ENCODE measurements at places on chromosomes 12 and 14. TPM values are rescaled to one million over a fixed set of nuclear protein-coding genes. Genes with fewer than 3 reads are reported as not detected.

RNASE2 gene
- total RNA-seq: not detected

PGF gene
- total RNA-seq: 6.4 TPM

DNA sequence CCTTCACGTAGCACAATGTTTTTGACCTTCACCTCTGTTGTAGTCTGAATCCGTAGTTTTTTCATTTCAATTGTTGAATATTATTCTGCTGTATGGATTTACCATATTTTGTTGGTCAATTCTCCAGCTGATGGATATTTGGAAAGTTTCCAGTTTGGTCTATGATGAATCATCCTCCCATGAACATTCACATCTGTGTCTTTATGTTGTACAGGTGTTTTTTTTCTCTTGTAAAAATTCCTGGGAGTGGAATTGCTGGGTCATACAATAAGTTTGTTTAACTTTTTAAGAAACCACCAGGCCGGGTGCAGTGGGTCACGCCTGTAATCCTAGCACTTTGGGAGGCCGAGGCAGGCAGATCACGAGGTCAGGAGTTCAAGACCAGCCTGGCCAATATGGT lies 36.7 kb upstream of the GNG2 start:
- no peaks in the 10 kb centered on the region for H3K36me3 ChIP-seq
- H3K27ac ChIP-seq: no peak overlapping the region
- H3K27me3 ChIP-seq: no peaks in the 10 kb centered on the region
- no peak for DNase-seq

CMKLR1 gene
- total RNA-seq: 0.15 TPM

- no peaks in the 10 kb centered on the region for H3K27me3 ChIP-seq
- no peak overlapping the region for H3K4me3 ChIP-seq
- H3K36me3 ChIP-seq: no peaks in the 10 kb centered on the region
- H3K27ac ChIP-seq: no peak overlapping the region
Observed at GRCh38 chr12:117845271-117845904, 123.4 kb downstream of the KSR2 start.

- H3K4me3 ChIP-seq: 0 out of 2 replicates have a peak overlapping the region, but pooled peaks have one; percentile 44
- peaks cover 9% of the 10 kb centered on the region for H3K4me1 ChIP-seq
Observed at GRCh38 chr12:40325349-40325960, 100.7 kb downstream of the LRRK2 start.

SIRT4 gene
- total RNA-seq: 2.8 TPM

CACNA1C gene
- 0.05 TPM for total RNA-seq

DNA sequence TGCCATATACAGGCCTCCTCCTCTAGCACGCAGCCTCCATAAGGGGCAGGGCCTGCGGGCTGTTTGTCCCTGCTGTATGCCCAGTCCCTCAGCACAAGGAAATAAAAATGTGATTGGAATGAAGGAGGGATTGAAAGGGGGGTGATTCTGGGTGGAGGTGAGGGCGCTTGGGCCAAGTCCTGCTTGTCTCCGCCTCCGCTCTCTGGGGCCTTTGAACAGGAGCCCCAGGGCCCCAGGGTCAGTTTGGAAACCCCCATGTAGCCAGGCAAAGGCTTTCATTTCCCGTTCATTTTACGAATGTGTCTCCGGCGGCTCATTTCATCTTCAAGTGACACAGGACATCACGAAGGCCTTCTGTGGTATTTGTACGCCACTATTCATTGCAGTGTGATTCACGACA lies 4.5 kb upstream of the CACNA2D4 start:
- no peaks in the 10 kb centered on the region for H3K27me3 ChIP-seq
- no peak overlapping the region for H3K4me3 ChIP-seq
- H3K27ac ChIP-seq: no peak overlapping the region
- no peaks in the 10 kb centered on the region for H3K36me3 ChIP-seq
- DNase-seq: no peak

GRCh38 chr14:53153702-53154112 lies 584 bp upstream of the DDHD1 start:
- H3K27me3 ChIP-seq: no peaks in the 10 kb centered on the region
- peak overlapping the region; percentile 72 for H3K27ac ChIP-seq
- DNase-seq: no peak
- peaks cover 21% of the 10 kb centered on the region for H3K4me1 ChIP-seq
- H3K4me3 ChIP-seq: peak overlapping the region; percentile 86
- H3K36me3 ChIP-seq: no peaks in the 10 kb centered on the region

DNA sequence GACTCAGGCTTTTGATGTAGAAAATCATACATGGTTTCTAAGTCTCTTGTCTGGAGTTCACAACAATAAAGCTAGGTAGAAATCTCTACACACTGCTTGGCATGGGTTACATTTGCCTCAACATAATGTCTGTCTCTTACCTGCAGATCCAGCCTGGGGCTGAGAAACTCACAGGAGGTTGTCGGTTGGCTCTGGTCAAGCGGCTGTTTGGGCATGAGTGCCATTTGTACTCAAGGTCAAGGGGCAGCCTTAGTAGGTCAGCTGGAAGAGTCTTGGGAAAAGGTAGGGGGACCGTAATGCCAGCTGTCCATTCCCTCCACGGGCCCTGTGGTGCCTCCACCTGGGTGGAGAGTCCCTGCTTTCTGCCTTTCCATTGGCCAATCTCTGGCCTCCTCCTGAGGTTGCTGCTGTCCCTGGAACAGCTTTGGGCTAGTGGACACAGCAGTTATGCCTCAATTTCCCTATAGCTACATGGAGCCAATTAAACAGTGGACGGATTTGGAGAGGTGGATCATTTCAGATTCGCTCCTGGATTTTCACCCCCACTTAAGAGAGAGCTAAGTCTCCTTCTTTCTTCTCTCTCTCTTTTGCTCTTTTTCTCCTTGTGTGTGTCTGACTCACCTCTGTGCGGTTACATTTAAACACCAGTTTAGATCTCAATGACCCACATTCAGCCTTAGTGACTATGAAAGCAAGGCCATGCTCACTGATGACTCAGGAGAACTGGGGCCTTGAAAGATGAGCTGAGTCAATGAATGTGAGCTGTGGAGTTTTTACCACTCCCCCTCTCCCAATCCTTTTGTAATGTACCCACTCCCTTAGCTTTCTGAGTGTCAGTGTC lies 132.8 kb upstream of the HIF1A start:
- H3K27ac ChIP-seq: peak overlapping the region; percentile 97
- peak; percentile 96 for DNase-seq
- peaks cover 92% of the 10 kb centered on the region for H3K4me1 ChIP-seq
- no peaks in the 10 kb centered on the region for H3K27me3 ChIP-seq

MYH6 gene
- not detected for total RNA-seq

- no peaks in the 10 kb centered on the region for H3K27me3 ChIP-seq
- H3K36me3 ChIP-seq: no peaks in the 10 kb centered on the region
- no peak overlapping the region for H3K27ac ChIP-seq
- no peak overlapping the region for H3K4me3 ChIP-seq
Observed at GRCh38 chr12:57583008-57583831, 7.8 kb upstream of the PIP4K2C start.

DNA sequence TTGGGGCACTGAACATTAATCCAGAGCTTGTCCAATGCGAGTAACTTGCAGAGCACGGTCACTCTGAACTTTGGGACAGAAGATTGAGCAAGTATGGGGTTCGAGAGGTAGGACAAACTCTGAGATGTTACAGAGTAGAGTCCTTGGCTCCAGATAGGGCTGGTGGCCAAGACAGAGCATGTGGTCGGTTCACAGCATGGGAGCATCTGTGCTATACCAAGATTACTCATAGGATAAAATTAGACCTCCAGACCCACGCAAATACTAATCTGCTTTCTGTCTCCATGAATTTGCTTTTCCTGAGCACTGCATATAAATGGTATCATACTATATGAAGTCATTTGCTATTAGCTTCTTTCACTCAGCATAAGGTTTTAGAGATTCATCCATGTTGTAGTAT lies 93.4 kb upstream of the TBX5 start:
- H3K4me3 ChIP-seq: no peak overlapping the region
- H3K4me1 ChIP-seq: no peaks in the 10 kb centered on the region
- no peak for DNase-seq
- H3K36me3 ChIP-seq: no peaks in the 10 kb centered on the region
- H3K27ac ChIP-seq: no peak overlapping the region

DNA sequence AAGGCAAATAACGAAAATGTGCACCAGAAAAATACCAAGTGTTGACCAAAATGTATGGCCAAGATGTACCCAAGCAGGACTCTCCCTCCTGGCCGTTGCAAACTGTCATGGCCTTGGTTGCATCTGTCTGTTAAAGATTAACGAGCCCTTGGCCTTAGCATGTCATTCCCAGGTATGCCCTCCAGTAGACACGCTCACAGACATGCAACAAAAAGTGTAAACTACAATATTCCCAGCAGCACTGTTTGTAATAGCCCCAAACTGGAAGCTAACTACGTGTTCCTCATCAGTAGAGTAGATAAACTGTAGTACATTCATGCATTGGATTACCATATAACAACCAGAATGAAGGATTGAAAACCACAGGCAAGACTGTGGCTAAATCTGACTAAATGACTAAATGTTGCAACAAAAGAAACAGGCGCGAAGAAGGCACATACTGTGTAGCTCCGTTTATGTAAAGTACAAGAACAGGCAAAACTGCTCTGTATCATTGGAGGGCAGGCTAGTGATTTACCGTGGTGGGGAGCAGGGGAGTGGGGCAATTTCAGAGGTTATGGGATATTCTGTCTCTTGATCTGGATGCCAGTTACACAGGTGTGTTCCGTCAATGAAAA lies 232.8 kb upstream of the DIO3 start:
- no peak overlapping the region for H3K4me3 ChIP-seq
- H3K27ac ChIP-seq: no peak overlapping the region
- no peaks in the 10 kb centered on the region for H3K27me3 ChIP-seq

DNA sequence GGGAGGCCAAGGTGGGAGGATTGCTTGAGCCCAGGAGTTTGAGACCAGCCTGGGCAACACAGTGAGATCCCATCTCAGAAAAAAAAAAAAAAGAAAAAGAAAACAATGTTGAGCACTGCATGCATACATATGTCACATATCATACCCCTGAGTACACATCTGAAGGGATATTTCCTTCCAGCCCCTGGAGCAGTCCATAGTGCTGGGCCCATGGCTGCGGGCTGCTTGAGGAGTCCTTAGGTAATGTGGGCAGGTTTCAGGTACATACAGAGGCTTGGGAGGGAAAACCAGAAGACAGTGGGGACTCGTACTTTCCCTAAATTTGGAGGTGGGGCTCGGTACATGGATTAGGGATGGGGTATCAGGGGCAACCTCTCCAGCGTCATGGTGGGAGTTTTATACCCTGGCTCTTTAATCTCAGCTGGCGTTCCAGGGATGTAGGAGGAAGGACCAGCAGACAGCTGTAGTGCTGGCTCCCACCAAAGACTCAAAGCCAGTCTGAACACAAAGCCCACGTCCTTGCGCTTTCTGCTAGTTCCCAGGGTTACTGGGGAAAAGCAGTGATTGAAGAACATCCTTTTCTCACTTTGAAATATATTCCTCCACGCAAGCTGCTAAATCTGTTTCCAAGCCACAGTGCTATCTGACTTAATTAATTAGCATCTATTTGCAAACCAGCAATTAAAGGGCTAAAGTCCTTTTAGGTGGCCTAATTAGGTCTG lies 5.2 kb downstream of the OTUB2 start:
- H3K4me3 ChIP-seq: no peak overlapping the region
- no peaks in the 10 kb centered on the region for H3K27me3 ChIP-seq
- peaks cover 30% of the 10 kb centered on the region for H3K4me1 ChIP-seq

GRCh38 chr12:54460317-54460923 lies 13.0 kb downstream of the GTSF1 start:
- peaks cover 80% of the 10 kb centered on the region for H3K36me3 ChIP-seq
- DNase-seq: no peak
- H3K27me3 ChIP-seq: no peaks in the 10 kb centered on the region
- no peaks in the 10 kb centered on the region for H3K4me1 ChIP-seq
- no peak overlapping the region for H3K4me3 ChIP-seq

SLC25A47 gene
- 0.17 TPM for total RNA-seq

GRCh38 chr14:89540830-89541470 lies 123.9 kb upstream of the FOXN3 start:
- H3K36me3 ChIP-seq: no peaks in the 10 kb centered on the region
- no peak for DNase-seq
- no peak overlapping the region for H3K27ac ChIP-seq
- H3K4me1 ChIP-seq: no peaks in the 10 kb centered on the region
- H3K4me3 ChIP-seq: no peak overlapping the region

DNA sequence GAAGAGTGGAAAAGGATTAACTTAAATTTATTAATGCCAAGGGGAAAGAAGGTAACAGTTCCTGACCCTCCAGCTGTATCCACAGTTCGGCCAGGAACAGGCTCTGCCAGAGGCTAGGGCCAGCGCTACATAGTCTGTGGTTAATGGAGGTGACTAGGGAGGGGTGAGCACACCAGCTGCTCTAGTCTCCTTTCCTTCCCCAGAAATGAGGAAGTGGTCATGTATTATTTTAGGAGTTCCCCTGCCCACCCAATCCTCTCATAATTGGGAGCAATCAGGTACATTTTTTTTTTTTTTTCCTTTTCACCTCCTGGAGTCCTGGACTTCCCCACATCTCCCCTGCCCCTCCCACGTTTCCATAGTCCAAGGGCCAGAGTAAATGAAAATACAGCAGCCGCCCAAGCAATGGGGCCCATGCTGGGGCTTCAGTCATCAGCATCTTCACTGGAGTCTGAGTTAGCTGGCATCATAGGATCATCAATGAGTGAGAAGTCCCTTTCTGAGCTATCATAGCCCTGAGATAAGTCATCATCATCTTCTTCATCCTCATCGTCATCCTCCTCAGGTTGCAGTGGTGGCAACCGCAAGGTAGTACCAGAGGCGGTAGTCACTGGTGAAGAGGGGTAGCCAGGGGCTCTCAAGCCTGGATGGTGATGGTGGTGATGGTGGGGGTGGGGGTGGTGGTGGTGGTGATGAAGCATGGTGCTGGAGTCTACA lies 1.5 kb upstream of the SUPT16H start:
- no peak for DNase-seq
- H3K36me3 ChIP-seq: peaks cover 17% of the 10 kb centered on the region
- peaks cover 7% of the 10 kb centered on the region for H3K4me1 ChIP-seq
- H3K27ac ChIP-seq: no peak overlapping the region
- no peak overlapping the region for H3K4me3 ChIP-seq
- H3K27me3 ChIP-seq: no peaks in the 10 kb centered on the region

Data from HCT116 (cell line).